ENCODE measurements at places on chromosomes 6 and 20.

DNA sequence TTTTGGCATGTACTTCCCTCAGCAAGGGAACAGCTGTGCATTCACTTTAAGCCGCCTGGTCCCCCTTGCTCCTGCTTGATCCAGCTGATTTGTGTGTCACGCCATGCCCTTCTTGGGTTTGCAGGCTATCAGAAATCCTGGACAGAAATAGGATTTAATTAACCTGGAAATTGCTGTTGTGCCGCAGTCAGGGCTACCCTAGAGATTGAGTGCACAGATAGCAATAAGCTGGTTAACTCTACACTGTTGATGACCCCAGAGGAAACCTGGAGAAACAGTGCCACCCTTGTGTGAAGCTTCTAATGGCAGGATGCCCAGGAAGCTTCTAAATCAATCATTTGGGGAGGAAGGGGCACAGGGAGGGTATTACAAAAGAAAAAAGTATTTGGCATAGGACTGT, 199.0 kb downstream of the JARID2 start:
- no peak for DNase-seq

DNA sequence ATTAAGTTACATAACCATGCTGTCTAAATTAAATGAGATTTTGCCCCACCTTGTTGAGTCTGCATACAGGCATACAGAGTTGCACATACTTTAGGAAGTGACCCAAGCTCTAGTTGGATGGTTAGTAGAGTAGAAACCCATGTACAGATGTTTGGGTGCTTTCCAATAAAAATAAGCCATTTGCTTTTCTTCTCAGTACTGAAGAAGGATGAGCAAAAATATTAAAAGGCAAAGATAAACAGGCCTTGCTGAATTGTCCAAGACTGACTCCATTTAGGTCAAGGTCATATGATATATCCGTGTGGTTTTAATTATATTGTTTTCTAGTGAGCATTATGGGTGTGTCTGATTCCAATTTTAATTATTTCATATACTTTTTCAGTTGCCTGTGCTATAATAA, 589.4 kb downstream of the RFPL4B start:
- DNase-seq: no peak

GRCh38 chr20:34794006-34794585, 31.4 kb downstream of the NCOA6 start:
- DNase-seq: no peak

DNA sequence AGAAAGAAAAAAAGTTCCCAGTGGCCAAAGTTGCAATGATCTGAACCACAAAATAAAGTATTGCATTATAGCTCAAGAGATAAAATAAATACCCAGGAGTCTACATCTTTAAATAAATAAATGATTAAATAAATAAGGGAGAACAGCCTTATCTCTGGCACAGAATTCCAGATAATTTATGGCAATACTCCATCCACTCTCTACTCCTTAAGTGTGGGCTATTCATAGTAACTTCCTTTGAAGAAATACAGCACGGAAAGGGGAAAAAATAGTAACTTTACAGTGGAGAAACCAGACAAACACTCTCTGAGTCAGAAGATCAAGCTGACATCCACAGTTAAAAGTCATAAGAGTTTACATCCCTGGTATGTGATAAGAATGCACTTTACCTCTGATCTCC, 11.6 kb downstream of the AURKA start:
- DNase-seq: no peak

GRCh38 chr6:109296971-109297372, 85.3 kb downstream of the CD164 start:
- DNase-seq: no peak

GRCh38 chr20:2285613-2286012, 10.2 kb upstream of the TGM3 start:
- DNase-seq: no peak

DNA sequence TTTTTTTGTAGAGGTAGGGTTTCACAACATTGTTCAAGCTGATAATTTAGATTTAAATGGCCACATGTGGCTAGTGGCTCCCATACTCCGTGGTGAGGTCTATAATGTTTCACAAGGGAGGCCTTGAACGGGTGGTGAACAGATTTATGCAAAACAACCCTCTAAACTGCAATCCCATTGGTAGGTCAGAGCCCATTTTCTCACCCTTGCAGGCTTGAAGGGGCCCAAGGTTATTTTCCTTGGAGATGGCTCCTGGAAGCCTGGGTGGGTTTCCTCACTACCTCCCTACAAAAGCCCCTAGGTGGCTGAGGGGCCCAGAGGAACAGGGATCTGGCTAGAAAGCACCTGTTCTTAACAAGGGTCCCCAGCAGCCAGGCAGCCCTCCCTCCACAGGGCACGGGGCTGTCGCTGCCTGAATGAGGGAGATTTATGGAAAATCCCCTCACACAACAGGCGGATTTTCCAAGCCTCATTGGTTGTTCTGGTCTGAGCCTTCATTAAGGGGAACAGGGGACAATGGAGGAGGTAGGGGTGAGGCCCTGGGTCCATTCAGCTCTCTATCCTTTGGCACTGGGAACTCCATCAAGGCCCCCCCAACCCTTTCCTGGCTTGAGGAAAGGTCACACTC, 64.6 kb downstream of the VEGFA start:
- DNase-seq: no peak

DNA sequence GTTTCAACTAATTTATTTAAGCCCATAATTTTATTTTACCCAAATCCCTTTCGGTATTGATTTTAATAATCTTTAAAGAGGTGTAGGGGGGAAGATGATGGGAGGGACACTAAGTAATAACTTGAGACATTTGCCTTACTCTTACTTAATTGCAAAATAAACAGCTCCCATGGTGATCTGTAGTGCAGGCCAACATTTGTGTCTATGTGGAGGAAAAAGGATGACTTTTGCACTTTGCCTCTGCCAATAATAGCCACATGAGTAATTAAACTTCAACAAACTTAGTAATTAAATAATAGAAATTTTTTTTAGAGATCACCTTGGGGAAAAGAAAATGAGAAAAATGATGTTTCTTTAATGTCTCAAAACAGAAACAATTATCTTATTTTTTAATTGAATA, 29.9 kb upstream of the CD2AP start:
- no peak for DNase-seq

GRCh38 chr6:158596861-158597260, 37.0 kb downstream of the TMEM181 start:
- DNase-seq: no peak

DNA sequence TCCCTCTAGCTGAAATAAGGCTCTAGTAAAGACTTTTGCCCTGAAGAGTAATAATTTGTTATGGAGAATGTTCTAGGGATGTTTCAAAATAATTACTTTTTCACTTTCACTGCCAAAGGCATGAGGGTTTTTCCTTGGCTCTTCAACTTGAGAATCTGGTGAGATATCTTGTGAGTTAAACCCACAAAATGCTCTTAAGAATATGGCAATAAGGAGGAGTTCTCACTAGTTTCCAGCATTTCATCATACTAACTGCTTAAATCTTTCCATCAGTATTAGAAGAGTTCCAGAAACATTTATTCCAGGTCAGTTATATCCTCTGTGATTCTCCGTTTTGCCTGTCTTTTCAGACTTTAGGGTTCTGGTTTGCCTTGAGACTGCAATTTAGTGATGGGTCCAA, 785.6 kb upstream of the GJE1 start:
- DNase-seq: no peak

- no peak for DNase-seq
Measured at GRCh38 chr20:30488941-30489613, 768.4 kb upstream of the DEFB115 start.

GRCh38 chr6:123276546-123276980, 280.5 kb downstream of the CLVS2 start:
- no peak for DNase-seq

DNA sequence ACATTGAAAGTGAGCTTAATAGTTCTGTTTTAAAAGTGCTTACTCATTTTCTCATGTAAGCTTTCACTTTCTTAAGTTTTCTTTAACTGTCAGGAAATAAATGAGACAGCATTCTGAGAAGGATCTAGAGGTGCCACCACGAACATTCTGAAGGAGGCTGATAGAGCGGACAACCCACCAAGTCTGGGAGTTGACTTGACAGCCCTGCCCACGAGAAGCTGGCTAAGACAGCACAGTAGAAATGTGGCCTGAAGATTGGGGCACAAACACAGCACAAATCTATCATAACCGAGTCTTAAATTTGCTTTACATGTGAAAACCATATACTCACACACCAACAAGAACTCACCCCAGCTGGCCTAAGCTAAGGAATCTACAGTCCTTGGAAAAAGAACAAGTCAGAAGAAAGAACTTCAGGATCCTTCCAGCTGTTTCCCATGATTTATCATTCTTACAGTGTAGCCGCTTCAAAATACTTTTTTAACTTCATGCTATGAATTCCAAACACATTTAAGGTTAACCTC, 144.2 kb upstream of the TNFAIP3 start:
- no peak for DNase-seq

GRCh38 chr6:138492113-138492512, 7.2 kb downstream of the NHSL1 start:
- no peak for DNase-seq

DNA sequence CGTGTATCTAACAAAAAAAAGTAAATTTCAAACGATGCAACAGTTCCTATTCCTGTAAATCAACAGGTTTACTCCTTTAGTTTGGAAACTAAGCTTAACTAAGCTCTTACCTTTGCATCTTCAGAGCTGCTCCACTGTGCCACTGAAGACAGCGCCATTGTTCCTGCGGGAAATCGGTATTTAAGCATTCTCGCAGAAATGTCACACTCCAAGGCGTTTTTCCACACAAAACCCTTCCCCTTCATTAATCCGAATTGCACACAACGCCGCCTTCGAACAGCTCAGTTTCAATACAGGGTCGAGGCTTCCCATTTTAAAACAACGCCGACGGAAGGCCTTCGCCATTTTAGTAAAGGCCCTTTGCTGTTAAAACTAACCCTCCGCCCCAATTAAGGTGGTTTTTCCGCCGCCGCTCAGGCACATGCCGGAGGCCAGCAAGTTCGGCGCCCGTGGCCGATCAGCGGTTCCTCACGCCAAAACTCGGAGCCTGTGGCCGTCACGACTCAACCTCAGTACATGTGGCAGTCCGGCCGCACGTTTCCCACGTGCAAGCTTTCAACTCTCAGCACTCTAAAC, 35.4 kb upstream of the SYNCRIP start:
- no peak for DNase-seq

DNA sequence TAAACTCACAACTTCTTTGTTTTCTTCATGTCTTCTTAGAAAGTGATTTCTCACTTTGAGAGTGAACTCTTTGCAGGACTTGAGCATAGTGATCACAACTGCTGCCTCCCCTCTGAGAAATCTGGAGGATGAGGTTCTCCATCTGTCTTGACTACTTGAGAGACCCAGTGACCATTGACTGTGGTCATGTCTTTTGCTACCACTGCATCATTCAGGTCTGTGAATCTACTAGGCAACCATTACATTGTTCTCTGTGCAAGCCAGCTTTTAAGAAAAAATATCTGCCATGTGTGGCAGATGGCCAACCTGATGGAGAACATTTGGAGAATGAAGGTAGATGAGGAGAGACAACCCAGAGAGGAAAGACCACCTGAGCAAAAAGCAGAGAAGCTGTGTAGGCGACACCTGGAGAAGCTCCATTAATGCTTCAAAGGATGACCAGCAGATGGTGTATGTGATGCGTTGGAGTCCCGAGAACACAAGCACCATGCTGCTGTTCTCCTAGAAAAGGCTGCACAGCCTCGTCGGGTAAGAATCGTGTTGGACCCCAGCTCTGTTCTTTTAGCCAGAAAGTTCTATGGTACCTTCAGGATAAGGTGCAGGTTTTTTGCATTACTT, 25.1 kb upstream of the TRIM26 start:
- no peak for DNase-seq

DNA sequence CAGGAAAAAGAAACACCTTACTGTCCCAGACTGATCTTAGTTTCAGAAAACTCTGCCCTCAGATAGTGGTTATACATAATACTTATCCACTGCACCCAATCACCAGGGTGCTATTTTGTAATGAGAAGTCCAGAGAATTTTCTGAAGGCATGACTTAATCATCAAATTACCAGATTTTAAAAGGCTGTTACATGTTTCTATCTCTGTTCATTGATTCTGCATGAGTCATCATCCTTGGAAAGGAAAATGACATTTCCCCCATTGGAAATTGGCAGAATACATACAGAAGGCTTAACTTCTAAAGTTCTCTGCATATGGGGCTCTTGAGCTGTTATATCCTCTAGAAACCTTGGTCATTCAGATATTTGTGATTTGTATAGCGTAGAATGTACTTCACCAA, 587.9 kb upstream of the FLRT3 start:
- no peak for DNase-seq

DNA sequence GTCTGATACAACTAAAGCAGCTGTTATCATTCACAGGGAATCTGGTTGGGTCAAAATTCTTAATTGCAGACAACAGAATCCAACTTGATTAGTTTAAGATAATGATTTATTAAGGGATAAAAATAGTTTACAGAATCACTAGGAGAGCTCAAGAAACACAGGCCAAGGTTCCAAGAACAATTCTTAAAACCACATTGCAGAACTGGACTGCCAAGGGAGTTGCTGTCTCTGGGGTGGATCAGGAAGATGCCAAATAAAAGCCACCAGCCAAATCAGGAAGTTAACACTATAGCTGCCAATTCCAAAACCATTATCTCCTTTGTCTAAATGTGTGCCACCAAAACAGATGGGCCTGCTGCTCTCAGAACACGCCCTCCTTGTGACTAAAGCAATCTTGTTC, 53.7 kb downstream of the NUDT3 start:
- DNase-seq: no peak

All from GM12864 (cell line).